ENCODE measurements at places on chromosomes 6 and 20.

DNA sequence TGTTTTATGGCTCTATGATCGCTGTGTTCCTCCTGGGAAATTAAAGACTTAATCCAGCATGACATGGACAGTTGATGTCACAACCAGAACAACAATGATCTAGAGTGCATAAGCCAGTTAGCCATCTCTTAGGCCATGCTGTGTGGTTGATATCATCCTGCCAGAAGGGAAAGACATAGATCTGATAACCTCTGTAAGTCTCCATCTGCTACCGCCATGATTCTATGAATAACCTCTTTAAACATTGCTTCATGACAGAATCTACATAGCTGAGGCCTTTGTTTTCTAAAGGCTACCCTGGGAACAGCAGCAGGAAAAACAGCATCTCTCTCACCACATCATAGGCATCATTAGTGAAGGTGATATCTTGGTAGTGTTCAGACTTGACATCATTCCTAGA lies 117.6 kb upstream of the PHACTR1 start:
- DNase-seq = no peak

GRCh38 chr6:35055891-35056290 lies 85.2 kb downstream of the TCP11 start:
- DNase-seq = no peak

DNA sequence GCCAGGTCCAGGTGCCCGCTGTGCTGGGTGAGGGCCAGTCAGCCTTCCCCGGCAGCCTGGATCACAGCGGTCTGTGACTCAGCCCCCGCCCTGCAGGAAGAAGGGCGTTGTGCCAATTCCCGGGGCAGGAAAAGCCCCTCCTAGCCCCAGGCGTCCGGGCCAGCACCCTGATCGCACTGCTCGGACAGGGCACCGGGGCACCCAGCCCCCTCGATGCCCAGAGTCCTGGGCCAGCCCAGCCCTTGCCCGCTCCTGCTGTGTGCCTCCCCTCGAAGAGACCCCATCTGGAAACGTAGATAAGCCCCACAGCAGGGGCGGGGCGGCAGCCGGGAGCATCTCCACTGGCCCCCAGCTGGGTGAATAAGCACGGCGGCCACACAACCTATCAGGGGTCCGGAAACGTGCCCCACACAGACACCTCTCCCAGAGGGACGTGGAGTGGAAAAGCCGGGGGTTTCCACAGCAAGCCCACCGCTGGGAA lies 9.9 kb downstream of the LAMA5 start:
- no peak for DNase-seq

DNA sequence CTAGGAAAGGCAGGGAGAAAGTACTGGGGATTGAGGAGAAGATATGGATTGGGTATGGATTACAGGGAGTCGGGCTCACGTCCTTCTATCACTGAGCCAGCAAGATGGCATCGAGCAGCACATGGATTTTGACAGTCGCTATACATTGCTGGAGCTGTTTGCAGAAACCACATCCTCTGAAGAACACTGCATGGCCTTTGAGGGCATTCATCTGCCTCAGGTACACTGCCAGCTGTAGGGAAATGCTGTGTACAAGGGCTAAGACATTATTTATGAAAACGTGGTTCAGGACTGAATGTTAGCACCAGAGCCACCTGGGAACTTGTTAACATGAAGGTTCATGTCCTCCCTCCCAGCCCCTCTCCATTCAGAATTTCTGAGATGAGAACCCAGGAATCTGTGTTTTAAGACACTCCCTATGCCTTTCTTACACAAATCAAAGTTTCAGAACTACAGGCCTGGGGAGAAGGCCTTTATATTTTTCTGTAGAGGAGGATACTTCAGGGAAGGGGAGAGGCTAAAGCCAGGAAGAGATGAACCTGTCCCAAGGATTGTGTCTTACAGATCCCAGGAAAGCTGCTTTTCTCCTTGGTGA lies 3.5 kb downstream of the CUL9 start:
- no peak for DNase-seq

DNA sequence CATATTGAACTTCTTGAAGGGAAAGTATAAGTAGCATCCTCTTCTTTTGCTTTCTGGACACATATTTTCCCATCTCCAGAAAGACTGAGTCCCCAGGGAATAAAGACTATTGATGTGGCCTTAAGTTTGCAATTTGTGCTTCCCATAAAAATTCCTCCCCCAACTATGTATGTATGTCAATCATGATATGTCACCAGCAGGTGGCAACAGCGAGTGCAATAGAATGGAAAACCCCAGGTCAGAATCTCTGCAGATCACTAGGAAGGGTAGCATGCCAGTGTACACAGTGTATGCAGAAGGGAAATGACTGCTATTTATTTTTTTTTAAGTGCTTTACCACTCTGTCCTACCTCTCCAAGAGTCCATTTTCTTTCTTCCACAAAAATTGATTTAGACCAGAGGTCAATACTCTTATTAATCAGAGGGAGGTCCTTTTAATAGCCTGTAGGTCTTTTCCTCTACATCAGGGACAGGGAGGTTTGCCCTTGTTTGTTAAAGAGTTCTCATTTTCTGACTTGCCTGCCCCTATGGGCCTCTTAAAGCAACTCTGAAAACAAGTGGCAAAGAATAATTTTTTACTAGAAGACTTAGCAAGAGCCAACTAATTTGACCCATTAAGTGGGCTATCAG lies 61.4 kb downstream of the BMP2 start:
- DNase-seq = no peak

DNA sequence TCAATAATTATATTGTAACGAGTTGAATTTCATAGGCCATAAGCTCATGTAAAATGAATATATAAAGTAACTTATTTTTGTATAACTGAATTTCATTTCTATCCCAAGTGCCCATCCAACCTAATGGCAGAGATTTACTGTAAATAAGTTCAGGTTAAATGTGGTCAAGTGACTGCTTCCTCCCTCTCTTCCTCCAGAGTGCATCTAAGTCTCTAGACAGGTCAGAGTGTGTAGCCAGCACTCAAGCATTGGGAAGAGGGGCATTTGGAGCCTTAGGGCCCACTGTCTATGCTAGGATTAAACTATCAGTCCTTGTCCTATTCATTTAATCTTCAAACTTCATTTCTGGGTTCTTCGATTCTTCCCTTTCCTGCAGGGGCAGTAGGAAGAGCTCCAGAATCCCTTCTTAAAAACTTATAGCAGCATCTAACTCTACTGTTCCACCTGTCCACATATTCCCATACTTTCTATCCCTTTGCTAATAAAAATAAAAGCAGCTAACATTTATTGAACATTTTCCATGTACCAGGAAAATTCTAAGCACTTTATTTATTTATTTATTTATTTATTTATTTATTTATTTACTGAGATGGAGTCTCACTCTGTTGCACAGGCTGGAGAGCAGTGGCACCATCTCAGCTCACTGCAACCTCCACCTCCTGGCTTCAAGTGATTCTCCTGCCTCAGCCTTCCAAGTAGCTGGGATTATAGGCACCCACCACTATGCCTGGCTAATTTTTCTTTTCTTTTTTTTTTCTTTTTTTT lies 36.1 kb upstream of the TOP1 start:
- no peak for DNase-seq

- DNase-seq = no peak
Measured at GRCh38 chr6:16136091-16136490, 7.2 kb downstream of the MYLIP start.

GRCh38 chr6:49790341-49790740 lies 3.3 kb upstream of the PGK2 start:
- no peak for DNase-seq

DNA sequence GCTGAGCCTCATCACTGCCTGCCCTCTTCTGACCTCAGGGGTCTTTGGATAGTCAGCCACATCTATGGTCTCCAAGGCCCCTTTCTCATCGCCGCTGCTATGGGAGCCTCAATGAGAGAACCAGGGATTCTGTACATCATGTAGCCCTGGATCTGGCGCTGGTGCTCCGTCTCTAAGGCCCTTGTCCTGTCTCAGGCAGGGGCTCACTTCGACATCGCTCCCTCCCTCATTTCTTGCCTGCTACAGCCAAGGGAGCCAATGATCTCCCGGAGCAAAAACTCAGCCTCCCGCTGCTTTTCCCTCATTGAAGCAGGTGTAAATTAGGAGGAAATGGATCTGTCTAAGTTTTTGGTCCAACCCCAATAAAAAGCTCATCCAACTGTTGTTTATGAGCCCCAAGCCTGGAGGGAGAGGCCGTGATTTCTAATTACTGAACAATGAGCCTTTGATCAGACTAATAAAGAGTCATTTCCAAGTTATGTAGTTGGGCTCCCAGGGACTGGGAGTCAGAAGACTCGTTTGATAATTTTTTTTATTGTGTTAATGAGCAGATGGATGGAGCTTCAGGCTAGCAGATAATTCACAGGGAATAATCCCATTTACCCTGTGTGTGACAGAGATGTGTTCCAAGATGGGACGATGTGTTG lies 30.9 kb downstream of the LBP start:
- DNase-seq = no peak

GRCh38 chr20:51382986-51383821 lies 159.3 kb downstream of the NFATC2 start:
- DNase-seq = no peak

DNA sequence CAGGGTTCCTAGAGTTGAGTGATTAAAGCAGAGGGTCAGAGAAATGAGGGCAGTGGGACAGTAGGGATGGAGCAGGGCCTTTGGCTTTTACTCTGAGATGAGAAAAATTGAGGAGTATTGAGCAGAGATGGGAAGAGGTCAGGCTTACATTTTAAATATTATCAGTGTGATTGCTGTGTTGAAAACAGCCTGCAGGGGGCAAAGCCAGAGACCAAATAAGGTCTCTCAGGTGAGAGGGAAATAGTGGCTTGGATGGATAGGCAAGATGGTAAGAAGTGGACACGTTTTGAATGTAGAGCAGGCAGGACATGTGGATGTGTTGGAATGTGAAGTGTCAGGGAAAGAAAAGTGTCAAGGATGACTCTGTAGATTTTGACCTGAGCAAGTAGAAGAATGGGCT lies 105.0 kb upstream of the MAP3K7 start:
- no peak for DNase-seq

GRCh38 chr6:122323361-122323760 lies 76.1 kb upstream of the HSF2 start:
- no peak for DNase-seq

DNA sequence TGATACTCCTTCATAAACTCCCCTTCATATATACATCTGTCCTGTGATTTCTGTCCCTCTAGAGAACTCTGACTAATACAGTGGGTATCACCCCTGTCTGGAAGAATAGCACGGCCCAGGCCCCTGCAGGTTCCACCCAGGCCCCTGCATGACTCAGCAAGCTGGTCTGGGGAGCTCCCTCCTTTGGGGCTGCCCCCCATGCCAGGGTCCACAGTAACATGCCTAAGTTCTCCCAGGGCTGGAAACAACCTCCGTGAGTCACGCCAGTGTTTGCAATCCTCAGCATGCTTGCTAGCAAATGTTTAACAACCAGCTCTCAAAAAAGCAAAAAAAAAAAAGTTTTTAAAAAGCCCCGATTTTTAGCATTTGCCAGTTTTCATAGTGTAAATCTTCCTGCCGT lies 134.3 kb upstream of the CDH4 start:
- DNase-seq = no peak

DNA sequence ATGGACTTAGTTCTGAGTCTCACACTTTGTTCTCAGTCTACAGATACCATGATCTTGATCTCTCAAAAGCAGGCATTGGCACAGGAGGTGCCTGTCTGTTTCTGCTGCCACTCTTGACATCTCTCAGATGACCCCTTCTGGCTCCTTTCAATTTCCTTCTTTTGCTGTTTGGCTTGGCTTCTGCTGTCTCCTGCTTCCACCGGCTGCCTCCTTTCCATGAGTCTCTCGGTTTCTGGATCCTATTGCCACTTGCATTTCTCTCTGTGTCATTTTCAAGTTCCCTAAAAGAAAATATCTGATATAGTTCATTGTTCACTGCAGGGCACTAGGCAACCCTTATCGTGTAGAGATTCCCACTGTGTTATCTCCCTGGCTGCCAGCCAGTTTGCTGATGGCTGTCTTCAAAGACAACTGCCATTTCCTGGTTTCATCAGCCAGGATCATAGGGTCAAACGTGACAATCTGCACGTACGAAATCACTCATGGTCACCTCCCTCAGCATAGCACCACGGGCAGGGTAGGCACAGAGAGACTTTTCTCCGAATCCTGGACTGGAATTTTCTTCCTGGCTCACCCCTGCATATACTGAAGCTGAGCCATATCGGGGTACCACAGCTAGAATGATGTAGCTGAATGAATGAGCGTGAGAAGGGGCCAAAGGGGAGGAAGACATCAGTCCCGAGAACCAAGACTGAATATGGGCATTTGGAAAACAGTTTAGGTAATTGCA lies 144.6 kb upstream of the TMEM170B start:
- no peak for DNase-seq

- no peak for DNase-seq
Measured at GRCh38 chr20:61605862-61606557, 353.9 kb downstream of the CDH4 start.

- no peak for DNase-seq
Measured at GRCh38 chr20:19867074-19867473, 109.0 kb downstream of the RIN2 start.

DNA sequence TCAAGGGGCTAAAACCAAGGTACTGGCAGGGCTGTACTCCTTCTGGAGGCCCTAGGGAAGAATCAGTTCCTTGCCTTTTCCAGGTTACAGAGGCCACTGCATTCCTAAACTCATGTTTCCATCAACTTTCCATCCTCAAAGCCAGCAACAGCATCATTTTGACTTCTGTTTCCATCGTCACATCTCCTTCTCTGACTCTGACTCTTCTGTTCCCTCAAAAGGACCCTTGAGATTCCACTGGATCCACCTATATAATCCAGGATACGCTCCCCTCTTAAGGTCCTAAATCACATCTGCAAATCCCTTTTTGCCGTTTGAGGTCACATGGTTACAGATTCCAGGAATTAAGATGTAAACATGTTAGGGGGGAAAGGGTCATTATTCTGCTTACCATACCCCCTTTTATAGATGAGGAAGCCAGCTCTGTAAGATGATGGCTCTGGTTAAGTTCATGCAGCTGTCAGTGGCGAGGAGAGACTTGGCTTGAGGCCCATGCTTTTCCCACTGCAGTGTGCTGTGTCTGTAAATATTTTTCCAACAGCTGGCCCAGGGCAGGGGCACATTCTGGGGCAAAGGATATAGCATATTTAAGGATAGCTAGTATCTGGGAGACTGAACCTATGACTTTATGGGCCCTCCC lies 114.6 kb downstream of the TNFRSF21 start:
- DNase-seq = no peak

DNA sequence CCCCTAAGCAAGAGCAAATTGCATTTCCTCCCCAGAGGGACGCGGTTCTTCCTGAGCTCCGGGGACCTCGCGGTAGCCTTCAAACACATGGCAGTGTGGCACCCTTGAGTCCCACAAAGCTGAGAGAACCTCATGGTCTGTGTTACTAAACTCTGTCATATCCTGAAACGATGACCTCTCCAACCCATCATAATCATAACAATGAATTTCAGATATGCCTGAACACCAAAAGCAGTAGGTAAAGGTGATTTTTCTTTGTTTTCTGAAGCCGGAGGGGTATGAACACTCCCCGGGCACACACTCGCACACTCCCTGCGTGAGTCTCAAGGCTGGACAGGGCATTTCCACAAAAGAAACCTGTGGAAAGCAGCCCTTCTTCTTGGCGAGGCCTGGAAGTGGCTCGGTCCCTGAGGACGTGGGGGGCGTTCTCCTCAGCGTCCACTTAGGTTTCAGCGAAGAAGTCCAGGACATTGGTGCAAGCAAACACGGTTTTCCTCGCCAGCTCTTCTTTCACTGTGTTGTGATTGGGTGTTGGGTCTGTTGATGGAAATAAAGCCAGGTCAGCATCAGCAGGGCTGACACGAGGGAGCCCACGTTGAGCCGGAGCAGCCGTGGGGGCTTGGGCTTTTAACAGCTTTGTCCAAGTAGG lies 183.4 kb downstream of the ERMARD start:
- no peak for DNase-seq

Measured in activated naive CD8-positive, alpha-beta T cell treated with anti-CD3 and anti-CD28 coated beads, Interleukin-2, amount 50 U/mL, for 16 hours (primary cell).